Mesothelial cell of epicardium (in vitro differentiated cells): ENCODE measurements at places on chromosomes 5 and 9.

GRCh38 chr9:29514336-29514735, 1941.1 kb upstream of the C9orf72 start:
- DNase-seq: no peak

- DNase-seq: no peak
These were observed 36.5 kb upstream of the ANKRD33B start for GRCh38 chr5:10527281-10527950.

- DNase-seq: no peak
These were observed 51.2 kb downstream of the SLC1A3 start for GRCh38 chr5:36657563-36657995.

GRCh38 chr5:2263763-2264162, 381.0 kb upstream of the IRX4 start:
- no peak for DNase-seq

DNA sequence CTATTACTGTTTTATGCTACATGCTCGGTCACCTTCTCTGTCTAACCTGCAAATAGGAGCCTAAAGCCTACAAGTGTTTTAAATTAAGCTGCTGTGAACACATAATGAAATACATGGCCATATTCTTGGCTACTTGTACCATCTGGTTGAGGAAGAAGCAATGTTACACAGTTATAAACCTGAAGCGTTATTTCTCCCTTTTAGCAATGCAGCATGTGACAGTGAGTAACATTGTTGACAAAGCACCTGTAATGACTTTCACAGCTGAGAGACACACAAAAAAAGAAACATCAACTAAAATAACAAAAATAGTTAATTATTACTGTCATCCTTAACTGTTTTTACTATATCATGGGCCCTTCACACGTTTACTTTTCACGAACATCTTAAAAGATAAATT, 146.9 kb downstream of the RORB start:
- no peak for DNase-seq

GRCh38 chr9:108698231-108698630, 157.6 kb downstream of the ACTL7B start:
- no peak for DNase-seq

DNA sequence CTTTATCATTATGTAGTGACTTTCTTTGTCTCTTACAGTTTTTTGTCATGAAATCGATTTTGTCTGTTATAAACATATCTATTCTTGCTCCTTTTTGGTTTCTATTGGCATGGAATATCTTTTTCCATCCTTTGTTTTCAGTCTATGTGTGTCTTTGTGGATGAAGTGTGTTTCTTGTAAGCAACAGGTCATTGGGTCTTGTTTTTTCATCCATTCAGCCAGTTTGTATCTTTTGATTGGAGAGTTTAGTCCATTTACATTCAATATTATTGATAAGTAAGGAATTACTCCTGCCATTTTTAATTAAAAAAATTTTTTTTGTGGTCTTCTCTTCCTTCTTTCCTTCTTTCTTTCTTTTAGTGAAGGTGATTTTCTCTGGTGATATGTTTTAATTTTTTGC, 194.1 kb downstream of the GDNF start:
- no peak for DNase-seq

- no peak for DNase-seq
These were observed 3.3 kb upstream of the LCN2 start for GRCh38 chr9:128145951-128146351.

DNA sequence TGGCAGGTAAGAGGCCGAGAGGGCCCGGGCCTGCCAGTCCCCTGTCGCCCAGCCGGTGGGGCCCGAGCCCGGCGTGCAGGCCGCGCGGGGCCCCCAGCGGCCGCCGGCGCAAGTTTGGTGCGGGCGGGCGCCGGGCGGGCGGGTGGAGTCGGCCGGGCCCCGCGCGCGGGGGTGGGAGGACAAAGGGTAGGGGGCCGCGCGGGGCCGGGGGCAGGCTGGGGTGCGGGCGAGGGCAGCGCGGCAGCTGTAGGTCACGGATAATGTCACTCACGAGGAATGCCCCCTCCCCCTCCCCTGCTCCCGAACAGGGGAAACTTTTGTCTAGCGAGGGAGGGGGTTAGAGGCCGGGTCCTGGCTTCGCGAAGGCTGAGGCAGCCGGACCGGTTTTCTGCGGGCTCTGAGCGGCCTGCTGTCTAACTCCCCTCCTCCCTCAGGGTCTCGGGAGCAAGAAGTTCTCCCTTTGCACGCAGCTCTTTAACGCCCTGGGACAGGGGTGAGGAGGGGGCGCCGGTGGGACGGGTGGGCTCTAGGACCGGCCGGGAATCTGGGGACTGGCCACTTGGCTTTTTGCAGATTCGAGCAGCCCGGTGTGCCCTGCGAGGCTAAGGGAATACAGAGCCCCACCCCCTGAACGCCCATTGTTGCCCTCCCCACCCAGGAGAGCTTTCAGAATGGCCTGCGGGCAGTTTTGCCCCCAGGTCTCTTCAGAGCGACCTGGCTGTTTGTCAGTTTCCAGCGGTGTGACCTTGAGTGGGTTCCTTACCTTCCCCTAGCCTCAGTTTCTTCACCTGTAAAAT, 21.3 kb upstream of the NDST1 start:
- peak; percentile 78 for DNase-seq

- no peak for DNase-seq
These were observed 33.3 kb upstream of the DAPK1 start for GRCh38 chr9:87464110-87464991.

GRCh38 chr9:120583958-120584369, 4.0 kb upstream of the CDK5RAP2 start:
- no peak for DNase-seq
